IMR-90 (cell line): ENCODE measurements at places on chromosomes 16 and 17.

GRCh38 chr16:17457513-17457912, 13.2 kb downstream of the XYLT1 start:
- no peak overlapping the region for H3K27ac ChIP-seq
- no peaks in the 10 kb centered on the region for H3K36me3 ChIP-seq
- no peak for DNase-seq
- no peaks in the 10 kb centered on the region for H3K27me3 ChIP-seq

DNA sequence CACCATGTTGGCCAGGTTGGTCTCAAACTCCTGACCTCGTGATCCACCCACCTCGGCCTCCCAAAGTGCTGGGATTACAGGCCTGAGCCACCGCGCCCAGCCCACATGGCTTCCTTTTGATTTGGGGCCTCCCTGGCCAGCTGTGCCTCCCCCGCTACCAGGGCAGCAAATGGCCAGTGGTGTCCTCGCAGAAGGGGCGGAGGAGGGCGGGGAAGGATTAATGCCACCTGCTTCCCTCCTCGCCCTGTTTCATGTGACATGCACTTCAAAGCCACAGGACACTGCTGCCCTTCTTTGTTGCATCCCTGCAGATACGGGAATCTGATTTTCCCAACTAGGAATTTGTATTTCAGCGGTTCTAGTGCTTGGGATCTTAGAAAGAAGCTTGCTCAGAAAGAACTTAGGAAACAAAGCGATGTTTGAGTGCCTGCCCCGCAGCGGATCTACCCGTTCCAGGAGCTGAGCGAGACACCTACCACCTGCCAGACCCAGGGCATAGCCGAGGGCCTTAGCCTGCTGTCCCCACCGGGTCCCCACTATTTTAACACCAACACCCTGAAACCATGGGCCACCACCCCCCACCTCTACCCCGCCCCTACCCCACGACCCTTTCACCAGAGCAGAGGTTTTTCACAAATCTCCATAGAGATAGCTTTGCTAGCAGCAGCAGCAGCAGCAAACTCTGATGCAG, 37.7 kb upstream of the CCDC182 start:
- no peaks in the 10 kb centered on the region for H3K36me3 ChIP-seq
- peaks cover 48% of the 10 kb centered on the region for H3K27me3 ChIP-seq
- no peak overlapping the region for H3K4me3 ChIP-seq

- DNase-seq = no peak
- no peak overlapping the region for H3K27ac ChIP-seq
- no peaks in the 10 kb centered on the region for H3K27me3 ChIP-seq
- H3K36me3 ChIP-seq = no peaks in the 10 kb centered on the region
- no peak overlapping the region for H3K4me3 ChIP-seq
Observed at GRCh38 chr16:26860506-26860905, 206.2 kb upstream of the C16orf82 start.

DNA sequence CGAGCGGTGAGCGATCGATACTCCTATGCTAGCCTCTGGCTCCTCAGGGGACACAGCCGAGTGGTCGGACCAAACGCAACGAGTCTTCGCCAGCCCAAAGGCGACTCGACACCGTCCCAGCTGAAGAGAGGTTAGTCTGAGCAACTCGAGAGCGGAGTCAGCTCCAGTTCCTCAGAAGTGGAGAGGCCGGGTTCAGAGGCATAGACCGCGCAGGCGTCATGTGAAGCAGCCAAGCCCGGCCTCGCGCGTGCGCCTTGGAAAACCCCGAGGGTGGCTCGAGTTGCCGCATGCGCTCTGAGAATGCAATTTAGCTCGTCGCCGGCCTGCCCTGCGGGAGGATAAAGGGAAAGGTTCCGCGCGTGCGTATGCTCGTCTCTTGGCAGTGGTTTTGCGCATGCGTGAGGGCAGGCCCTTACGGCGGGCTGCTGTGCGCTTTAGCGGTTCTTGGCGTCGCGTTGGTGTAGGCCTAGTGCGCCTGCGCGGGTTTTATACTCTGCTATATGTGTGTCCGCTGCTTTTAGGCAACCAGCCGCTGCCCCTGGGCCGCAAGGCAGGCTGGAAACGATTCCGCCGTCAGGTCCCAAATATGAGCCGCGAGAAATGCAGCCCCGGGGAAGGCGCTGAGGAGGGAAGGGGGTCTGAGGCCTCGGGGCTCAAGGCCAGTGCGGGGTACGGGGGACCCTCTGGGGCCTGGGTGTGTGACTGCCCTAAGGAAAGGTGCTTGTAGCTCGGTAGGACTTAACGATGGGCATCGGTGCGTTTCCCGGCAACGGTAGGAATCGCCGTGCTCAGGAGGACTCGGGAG, at the start of gene KDM8:
TSS of gene KDM8 (plus strand) at position 20 of the 805 bp plus-strand sequence. CDS start 6,598 bp downstream, outside the sequence.
- DNase-seq = peak; percentile 99
- H3K4me3 ChIP-seq = peak within 1 kb of the TSS; percentile 68
- peaks cover 2% of the 10 kb centered on the region for H3K4me1 ChIP-seq
- no peaks in the 10 kb centered on the region for H3K36me3 ChIP-seq
- H3K27ac ChIP-seq = peak within 1 kb of the TSS; percentile 96

- H3K36me3 ChIP-seq = no peaks in the 10 kb centered on the region
- H3K4me1 ChIP-seq = no peaks in the 10 kb centered on the region
- H3K4me3 ChIP-seq = no peak overlapping the region
- no peak overlapping the region for H3K27ac ChIP-seq
- no peak for DNase-seq
Observed at GRCh38 chr17:49969795-49970389, 902 bp downstream of the DLX4 start.
